ENCODE measurements at places on chromosomes 13 and 19.

GRCh38 chr13:80860845-80861244 lies 519.9 kb upstream of the SPRY2 start:
- DNase-seq, result no peak

DNA sequence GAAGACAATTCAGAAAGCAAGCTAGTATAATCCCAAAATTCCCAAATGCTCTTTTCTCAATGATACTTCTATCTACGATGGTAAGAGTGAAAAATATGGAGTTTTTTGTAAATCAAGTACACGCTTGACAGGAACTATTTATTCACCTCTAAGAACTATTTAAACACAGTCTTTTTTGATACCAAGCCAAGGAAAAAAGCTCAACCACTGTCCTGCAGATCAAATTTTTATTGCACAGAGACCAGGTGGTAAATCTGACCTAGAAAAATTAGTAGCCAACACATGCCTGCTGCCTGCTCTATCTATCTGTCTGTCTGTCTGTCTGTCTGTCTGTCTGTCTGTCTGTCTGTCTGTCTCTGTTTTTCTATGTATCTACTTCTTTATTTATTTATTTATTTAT lies 292.2 kb downstream of the MZT1 start:
- DNase-seq, result no peak

- no peak for DNase-seq
These were observed 10.5 kb upstream of the CEACAM20 start for GRCh38 chr19:44539991-44540390.

DNA sequence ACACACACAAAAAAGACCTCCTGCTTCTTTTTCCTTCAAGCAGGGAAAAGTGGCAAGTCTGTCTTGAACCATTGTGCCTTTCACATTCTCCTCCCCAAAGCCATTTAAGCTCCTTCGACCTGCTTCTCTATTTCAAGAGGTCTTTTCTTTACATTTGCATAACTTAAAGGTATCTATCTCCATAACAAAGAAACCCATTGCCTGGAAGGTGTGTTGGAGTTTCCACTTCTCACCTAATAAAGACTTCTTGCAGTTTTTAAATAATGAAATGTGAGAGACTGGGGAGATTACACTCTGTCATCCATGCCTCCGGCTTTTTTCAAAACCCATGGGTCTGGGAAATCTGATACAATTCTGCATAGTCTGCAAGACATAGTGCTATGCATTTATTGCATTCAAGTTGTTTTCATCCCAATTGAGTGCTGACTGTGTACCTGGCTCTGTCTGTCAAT lies 41.8 kb upstream of the NBEA start:
- no peak for DNase-seq

GRCh38 chr19:2478278-2478755 lies 2.4 kb downstream of the GADD45B start:
- DNase-seq, result no peak
